ENCODE measurements at places on chromosomes 1 and 21. TPM values are rescaled to one million over a fixed set of nuclear protein-coding genes. Genes with fewer than 3 reads are reported as not detected.

B3GALT2 gene
- total RNA-seq, result 16.8 TPM

FBXO2 gene
- total RNA-seq, result 2.1 TPM

ANKRD65 gene
- 1.4 TPM for total RNA-seq

TRPM2 gene
- total RNA-seq, result 0.27 TPM

CFHR1 gene
- total RNA-seq, result not detected

Measured in motor neuron (in vitro differentiated cells).